ENCODE measurements at places on chromosomes 2 and 18.

DNA sequence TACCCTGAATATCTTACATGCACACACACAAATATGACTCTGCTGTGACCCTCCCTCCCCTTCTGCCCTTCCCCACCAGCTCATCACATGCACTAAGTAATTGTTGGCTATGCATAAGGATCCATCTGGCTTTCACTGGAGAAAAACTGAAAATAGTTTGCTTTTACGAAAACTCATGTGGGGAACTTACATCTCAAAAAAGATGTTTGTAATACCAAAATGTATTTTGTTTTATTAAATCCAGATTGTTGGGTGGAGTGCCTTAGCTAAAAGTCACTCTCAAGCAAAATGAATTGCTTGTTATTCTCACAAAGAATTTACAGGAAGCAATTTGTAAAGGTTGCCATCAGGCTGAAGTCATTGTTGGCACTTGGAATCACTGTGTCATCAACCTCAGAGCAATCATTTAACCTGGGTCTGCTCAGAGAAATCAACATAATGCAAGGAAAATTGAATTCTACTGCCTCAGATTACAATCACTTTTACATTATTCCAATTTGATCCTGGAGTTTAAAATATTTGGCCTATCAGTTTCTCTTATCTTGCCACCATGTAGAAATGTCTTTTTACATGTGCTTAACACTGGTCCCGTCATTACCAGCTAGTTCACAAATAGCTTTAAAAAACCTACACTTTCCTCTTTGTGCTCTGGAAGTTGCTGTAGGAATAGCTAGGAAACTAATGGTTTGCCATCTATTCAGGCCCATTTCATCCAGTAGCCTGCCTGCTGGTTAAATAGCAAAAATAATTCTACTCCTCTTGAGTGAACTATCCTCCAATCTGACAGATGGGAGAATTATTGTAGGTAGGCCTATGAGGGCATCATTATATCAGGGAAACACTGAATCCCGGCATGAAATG is 90.3 kb upstream of the TMEM17 start:
- no peaks in the 10 kb centered on the region for H3K4me1 ChIP-seq
- H3K27me3 ChIP-seq: no peaks in the 10 kb centered on the region

- no peaks in the 10 kb centered on the region for H3K4me1 ChIP-seq
- H3K4me3 ChIP-seq: no peak overlapping the region
- no peaks in the 10 kb centered on the region for H3K36me3 ChIP-seq
- DNase-seq: no peak
Observed at GRCh38 chr2:28338046-28338817, 54.4 kb upstream of the FOSL2 start.

DNA sequence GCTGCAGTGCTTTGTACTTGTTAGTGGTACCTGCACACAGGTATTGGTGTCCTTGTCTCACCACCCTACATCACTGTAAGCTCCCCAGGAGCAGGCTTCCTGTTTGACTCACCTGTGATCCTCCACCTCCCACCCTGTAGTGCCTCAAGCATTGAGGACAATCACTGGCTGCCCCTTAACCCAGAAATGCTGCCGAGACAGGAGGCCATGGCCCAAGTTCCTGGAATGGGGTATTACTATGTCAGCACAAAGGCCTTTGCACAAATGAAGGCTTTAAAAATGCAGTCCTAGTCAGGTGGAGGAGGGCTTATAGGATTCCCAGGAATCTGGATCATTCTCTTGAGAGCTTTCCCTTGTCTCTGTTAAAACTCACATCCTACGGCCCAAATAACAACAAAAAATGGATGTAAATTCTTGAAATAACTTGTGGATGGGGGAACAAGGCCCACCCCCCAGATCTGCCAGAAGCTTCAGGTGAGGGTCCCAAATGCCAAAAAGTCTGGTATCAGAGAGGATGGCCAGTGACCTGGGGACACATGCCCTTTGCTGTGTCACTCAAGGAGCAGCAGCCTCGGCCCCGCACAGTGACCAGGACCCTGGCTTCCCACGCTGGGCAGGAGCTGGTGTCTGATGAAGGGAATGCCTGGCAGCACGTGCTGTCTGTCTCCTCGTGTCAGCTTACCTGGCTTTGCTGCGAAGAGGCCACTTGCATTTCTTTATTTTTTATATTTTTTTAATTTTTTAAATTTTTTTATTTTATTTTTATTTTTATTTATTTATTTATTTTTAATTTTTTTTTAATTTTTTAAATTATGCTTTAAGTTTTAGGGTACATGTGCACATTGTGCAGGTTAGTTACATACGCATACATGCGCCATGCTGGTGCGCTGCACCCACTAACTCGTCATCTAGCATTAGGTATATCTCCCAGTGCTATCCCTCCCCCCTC is 3.7 kb upstream of the IL37 start:
- no peak overlapping the region for H3K27ac ChIP-seq
- H3K27me3 ChIP-seq: no peaks in the 10 kb centered on the region
- no peaks in the 10 kb centered on the region for H3K4me1 ChIP-seq
- no peak for DNase-seq
- no peaks in the 10 kb centered on the region for H3K36me3 ChIP-seq

DNA sequence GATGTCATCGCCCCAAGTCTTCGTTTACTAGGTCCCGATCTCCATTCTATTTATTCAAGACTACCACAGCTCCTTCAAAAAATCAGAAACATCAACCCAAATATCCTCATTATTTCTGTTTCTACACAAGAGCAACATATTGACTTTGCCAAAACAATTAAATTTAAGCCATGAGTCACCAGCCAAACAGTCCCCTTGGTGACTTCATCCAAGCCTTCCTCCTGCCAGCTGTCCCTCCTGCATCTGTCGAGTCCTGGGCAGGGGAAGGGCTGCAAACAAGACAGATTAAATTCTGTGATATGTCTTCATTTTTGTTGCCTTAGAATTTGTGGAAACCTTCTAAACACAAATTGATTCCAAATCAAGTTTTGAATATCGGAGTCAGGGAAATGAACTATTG is 110.3 kb downstream of the SP3 start:
- no peaks in the 10 kb centered on the region for H3K27me3 ChIP-seq
- DNase-seq: no peak
- no peak overlapping the region for H3K27ac ChIP-seq
- no peak overlapping the region for H3K4me3 ChIP-seq
- H3K4me1 ChIP-seq: no peaks in the 10 kb centered on the region
- no peaks in the 10 kb centered on the region for H3K36me3 ChIP-seq

GRCh38 chr2:197813093-197813787 is 8.8 kb downstream of the PLCL1 start:
- no peaks in the 10 kb centered on the region for H3K36me3 ChIP-seq
- no peaks in the 10 kb centered on the region for H3K27me3 ChIP-seq

- DNase-seq: no peak
- no peaks in the 10 kb centered on the region for H3K27me3 ChIP-seq
- H3K4me3 ChIP-seq: no peak overlapping the region
- no peaks in the 10 kb centered on the region for H3K4me1 ChIP-seq
Observed at GRCh38 chr2:43758739-43759138, 15.1 kb upstream of the DYNC2LI1 start.

GRCh38 chr2:50769406-50770181 is 262.3 kb downstream of the NRXN1 start:
- H3K27me3 ChIP-seq: no peaks in the 10 kb centered on the region
- no peak for DNase-seq
- H3K4me3 ChIP-seq: no peak overlapping the region
- H3K36me3 ChIP-seq: no peaks in the 10 kb centered on the region

DNA sequence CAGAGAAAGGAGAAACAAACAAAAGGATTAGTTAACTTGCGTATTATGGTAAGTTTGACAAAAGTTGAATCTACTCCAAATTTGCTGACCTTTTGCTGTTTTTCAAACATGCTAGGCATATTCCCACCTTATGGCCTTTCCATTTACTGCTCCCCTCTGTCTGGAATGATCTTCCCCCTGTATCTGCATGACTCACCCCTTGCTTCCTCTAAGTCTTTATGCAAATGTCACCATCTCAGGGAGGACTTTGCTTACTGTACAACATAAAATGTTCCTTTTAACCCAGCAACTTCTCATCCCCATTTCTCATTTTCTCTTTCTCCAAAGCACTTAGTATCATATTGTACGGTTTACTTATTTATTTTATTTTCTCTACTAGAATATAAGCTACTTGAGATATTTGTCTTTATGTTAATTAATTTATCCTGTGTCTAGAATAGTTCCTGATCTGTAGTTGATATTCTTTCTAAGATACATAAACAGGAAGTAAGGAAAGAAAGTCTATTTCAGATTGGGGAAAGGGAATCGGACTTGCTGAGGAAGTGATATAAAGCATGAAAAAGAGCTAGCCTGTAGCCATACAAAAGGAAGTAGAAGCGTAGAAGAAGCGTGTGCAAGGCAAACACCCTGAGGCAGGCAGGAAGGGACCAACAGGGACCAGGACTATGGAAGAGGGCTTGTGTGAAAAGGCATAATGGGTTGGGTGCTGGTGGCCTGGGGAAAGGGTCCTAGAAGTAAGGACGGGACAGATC is 144.9 kb upstream of the ERBB4 start:
- DNase-seq: no peak
- no peak overlapping the region for H3K27ac ChIP-seq
- no peaks in the 10 kb centered on the region for H3K36me3 ChIP-seq
- no peaks in the 10 kb centered on the region for H3K4me1 ChIP-seq
- H3K27me3 ChIP-seq: no peaks in the 10 kb centered on the region

DNA sequence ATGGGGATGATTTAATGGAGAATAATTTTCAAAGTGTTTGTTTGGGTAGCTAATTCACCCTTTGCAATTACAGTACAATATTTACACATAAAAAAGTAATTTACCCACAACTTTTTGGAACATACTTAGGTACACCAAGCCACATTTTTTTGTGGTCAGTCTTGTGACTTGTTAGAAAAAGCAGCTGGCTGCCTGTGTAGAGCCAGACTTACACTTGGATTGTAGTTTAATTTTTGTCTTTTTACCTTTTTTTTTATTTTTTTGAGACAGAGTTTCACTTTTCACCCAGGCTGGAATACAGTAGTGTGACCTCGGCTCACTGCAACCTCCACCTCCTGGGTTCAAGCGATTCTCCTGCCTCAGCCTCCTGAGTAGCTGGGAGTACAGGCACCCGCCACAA is 45.4 kb downstream of the RALBP1 start:
- H3K4me1 ChIP-seq: no peaks in the 10 kb centered on the region
- H3K4me3 ChIP-seq: no peak overlapping the region
- H3K36me3 ChIP-seq: peaks cover 11% of the 10 kb centered on the region
- no peak for DNase-seq
- no peak overlapping the region for H3K27ac ChIP-seq
- H3K27me3 ChIP-seq: no peaks in the 10 kb centered on the region

Measured in CD4-positive, alpha-beta memory T cell (primary cell).